ENCODE measurements at places on chromosomes 1 and 21.
A peak's percentile ranks its signal among the peaks of the same experiment; 100 is the strongest.

DNA sequence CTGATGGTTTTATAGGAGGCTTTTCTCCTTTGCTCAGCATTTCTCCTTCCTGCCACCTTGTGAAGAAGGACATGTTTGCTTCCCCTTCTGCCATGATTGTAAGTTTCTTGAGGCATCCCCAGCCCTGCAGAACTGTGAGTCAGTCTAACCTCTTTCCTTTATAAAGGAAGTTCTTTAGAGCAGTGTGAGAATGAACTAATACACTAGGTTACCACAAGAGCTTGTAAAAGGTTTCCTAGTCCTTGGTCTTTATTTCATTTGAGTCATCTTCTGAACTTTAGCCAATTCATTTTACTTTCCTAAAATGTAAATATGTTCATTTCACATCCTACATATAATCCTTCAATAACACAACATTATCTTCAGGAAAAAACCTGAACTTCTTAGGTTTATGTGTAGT lies 365.3 kb downstream of the HHIPL2 start:
- DNase-seq = peak; percentile 47

GRCh38 chr1:154833209-154833608 lies 36.9 kb downstream of the KCNN3 start:
- DNase-seq = no peak

- no peak for DNase-seq
Observed at GRCh38 chr1:38239258-38239835, 192.8 kb upstream of the POU3F1 start.

DNA sequence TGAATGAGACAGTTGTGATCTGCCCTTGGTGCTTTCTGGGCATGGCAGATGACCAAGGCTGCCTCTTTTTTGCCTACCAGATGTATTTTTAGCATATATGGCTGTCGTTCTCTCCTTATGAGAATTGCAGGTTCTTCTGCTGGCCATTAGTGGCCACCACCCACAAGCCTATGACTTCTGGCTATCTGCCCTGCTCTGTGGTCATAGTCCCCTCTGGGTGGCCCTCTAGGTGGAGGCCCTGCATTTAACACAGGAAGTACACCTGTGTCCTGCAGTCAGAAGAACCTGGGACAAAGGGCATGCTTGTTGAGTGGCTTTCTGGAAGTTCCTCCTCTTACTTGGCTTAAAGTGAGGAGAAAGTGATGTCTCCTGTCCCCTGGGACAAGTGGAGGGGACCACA lies 6.5 kb downstream of the FCAMR start:
- DNase-seq = no peak

GRCh38 chr1:204344665-204345355 lies 14.9 kb downstream of the PLEKHA6 start:
- DNase-seq = no peak

DNA sequence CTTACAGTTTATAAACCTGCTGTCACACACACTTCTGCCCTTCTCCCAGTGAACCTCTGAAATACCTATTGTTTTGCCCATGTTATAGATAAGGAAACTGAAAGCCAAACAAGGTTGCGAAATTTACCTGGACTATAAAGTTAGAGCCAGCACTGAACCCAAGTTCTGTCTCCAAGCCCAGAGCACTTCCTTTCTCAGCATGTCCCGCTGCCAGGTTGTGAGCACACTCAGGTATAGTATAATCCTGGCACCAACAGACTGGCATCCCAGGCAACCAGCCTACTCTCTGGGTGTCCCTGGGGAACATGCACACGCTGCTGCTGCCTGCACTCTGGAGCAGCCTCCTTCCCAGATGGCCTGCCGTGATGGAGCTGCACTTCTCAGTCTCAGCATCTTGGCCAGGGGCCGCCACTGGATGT lies 45.1 kb downstream of the PGBD5 start:
- DNase-seq = no peak
